ENCODE measurements at places on chromosomes 5 and 9. TPM values are rescaled to one million over a fixed set of nuclear protein-coding genes. Genes with fewer than 3 reads are reported as not detected.

DNA sequence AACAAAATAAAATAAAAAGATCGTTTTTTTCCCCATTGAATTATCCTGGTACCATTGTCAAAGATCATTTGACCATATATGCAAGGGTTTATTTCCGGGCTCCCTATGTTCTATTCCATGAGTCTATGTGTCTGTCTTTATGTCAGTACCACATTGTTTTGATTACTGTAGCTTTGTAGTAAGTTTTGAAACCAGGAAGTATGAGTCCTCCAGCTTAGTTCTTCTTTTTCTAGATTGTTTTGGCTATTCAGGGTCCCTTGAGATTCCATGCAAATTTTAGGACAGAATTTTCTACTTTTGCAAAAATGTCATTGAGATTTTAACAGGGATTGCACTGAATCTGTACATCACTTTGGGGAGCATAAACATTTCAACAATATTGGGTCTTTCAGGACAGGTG, 18.7 kb upstream of the EEIG1 start:
- no peaks in the 10 kb centered on the region for H3K27me3 ChIP-seq
- H3K4me1 ChIP-seq: peaks cover 4% of the 10 kb centered on the region
- no peaks in the 10 kb centered on the region for H3K36me3 ChIP-seq
- no peak for DNase-seq

GRCh38 chr9:88824711-88825110, 166.6 kb upstream of the S1PR3 start:
- H3K27me3 ChIP-seq: no peaks in the 10 kb centered on the region
- no peak overlapping the region for H3K4me3 ChIP-seq
- H3K27ac ChIP-seq: no peak overlapping the region
- no peak for DNase-seq
- H3K4me1 ChIP-seq: no peaks in the 10 kb centered on the region

GRCh38 chr5:98606961-98607360, 166.5 kb upstream of the RGMB start:
- H3K36me3 ChIP-seq: no peaks in the 10 kb centered on the region
- H3K27me3 ChIP-seq: no peaks in the 10 kb centered on the region

RLN1 gene
- total RNA-seq: 1.5 TPM

UBE2R2 gene
- 68.3 TPM for total RNA-seq

All from neural progenitor cell (in vitro differentiated cells).